ENCODE measurements at places on chromosomes 6 and 20.

- no peak for DNase-seq
Observed at GRCh38 chr20:23325107-23325506, 25.5 kb upstream of the NXT1 start.

DNA sequence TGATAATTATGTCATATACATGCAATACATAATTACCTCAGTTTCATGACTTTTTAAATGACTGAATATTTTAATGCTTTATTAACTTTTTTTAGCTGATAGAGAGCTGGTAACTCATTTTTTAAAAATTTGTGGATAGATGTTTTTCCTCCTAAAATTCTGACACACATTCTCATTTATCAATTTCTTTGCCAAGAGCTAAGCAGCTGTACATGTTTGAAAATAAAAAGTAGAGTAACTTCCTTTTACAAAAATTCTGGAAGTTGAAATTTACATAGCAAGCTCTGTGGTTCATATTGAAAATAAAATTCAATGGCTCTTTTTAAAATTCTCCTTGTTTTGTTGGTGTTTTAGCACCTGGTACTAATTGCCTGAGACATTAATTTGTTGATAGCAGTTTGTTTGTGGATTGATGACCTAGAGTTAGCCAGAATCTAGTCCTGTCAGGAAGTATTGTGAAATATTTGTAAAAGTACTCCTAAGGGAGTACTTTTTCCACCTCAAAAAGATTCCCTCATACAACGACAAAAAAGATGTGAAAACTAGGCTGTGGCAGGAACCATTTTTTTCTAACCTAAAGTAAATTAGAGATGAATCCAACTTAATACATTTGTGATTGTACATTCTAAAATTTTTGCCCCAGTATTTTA, 621.8 kb downstream of the BCKDHB start:
- no peak for DNase-seq

- no peak for DNase-seq
Observed at GRCh38 chr20:40811660-40812414, 122.8 kb upstream of the MAFB start.

DNA sequence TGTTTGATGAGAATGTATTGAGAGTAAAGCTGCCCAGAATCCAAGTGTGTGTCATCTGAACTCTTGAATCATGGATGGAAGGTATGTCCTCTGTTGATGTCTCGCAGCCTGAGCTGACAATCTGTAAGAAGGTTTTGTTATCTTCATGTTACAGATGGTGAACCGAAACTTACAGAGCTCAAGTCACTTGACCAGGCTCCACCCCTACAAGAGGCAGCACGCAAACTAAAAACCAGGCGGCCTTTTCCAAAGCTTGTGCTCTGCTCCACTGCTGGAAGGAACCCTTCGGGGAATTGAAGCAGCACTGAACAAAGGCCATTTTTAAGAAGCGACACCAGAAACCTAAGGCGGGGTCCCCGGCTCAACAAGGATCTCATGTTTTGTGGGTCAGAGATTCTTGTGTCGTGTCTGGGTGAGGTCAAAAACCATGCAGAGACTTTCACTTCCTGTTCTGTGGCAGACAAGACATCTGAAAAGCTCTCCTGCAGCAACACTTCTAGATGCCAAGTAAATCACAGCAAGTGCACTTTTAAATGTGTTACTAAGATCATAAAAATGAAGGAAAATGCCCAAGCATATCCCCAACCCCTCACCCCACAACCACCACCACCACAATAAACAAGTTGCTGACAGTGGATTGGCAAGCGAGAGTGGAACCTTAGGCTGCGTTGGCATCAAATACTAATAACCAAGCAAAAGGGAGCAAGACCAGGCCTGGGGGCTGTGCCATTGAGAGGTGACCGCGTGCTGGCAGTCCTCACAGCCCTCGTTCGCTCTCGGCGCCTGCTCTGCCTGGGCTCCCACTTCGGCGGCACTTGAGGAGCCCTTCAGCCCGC, 27.3 kb downstream of the NQO2 start:
- peak; percentile 82 for DNase-seq

DNA sequence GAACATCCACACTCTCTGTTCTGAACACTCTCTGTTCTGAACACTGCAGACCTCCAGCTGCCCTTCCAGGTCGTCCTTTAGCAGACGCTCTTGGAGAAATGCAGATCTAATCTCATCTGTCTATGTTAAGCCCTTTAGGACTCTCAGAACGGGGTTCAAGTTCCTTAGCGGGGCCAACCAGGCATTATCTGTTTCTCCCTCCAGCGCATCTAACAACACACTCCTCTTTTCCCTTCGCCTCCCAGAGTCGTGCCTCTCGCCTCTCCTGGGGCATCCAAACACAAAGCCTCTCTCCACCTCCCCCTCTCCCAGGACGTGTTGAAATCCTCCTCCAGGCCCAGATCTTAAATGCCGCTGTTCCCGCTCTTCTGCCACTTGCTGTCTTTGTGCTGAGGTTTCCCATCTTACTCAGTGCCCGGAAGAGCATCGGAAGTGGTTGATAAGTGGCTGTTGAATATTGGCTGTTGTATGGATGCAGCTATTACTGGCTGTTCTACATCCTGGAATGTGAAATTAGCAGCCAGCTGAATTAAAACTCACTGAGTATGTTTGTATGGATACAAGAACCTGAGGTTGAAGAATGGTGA, 108.4 kb upstream of the GGTLC1 start:
- DNase-seq = no peak

DNA sequence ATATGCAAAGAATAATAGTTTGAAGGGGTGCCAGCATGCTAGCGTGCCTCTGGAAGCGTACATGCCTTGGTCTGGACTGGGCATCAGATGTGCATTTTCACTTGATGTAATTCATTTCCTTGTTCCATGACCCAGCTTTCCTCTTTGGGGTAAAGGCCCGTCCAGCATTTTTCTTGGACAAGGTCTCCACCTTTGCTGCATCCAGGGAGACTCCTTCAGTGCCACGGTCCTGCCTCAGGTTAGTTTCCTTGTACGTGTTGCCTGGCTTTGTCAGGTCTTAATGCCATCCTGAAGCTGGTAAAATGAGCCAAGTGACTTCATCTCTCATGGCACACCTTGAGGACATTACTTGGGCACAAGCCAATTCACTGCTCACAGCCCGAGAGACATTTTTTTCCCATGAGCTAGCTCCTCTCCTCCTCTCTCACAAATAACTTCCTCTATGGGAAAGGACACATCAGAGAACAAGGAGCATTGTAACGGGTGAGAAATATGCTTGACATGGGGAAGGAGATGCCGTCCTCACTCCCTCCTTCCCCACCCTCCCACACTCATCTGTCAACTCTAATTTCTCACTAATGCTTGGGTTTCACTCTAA, 23.9 kb downstream of the EDN1 start:
- DNase-seq = no peak

DNA sequence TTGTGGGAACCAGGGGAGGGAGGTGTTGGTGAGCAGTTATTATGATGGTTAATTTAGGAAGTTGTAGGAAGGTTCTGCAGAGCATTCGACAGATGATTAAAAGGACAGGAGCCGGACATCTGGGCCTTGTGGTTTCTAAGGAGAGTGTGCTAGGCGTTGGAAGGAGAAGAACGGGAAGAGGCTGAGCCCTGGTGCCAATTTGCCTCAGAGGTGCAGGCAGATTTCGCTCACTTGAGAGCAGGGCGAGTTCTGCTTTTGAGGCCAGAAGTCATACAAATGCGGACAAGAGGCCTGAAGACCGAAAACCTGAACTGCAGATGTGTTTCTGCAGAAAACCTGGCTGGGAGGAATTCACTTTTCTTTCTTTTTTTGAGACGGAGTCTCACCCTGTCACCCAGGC, 30.5 kb upstream of the RPS6KA2 start:
- DNase-seq = no peak

DNA sequence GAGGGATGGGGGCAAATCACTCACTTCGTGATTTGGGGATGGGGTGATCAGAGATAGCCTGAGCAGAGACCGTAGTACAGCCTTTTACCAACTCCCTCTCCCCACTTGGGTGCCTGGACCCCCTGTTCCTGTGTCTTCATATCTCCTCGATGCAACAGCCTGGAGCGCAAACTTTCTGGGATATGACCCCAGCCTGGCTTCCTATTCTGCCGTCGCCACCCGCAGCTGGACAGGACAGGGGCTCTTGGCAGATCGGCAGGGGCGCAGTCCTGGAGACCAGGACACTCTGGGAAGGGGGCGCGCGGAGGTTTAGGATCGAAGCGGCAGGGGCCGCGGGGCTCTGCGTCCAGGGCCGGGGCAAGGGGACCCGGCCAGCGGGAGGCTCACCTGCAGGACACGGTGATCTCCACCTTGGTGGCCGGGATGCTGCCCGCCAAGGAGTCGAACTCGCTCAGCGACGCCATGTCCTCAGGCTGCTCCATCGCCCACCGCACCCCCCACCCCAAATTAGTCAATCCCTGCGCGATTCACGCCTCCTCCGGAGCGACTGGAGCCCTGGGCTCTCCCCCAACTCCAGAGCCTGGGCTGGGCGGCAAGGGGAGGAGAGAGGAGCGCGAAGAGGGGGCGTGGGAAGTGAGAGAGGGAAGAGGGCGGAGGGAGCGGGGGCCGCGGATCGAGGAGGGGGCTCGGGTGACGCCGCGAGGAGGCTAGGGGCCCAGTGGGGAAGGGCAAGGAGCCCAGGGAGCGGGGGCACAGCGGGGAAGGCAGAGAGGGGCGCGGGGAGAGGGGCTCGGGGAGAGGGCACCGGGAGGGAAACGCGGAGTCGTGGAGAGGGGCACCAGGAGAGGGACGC, at the start of gene CPNE5:
TSS of gene CPNE5 (minus strand) at position 549 of the 853 bp plus-strand sequence. CDS start at position 482, 67 bp downstream.
- no peak for DNase-seq

DNA sequence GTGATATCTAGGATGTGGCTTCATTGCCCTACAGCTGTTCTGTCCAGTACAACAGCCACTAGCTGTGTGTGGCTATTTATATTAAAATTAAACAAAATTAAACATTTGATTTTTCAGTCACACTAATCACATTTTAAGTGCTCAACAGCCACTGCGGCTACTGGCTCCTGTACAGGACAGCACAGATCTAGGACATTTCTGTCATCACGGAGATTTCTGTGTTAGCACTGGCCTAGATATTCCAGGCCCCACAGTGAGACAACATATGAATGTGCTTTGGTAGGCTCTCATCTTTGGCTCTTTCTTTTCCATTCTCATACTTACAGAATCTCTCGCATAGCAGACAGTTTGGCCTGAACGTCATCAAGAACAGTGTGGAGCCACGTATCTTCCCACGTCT, 48.4 kb upstream of the ZBTB24 start:
- no peak for DNase-seq

GRCh38 chr6:130558131-130558530, 192.3 kb downstream of the TMEM200A start:
- DNase-seq = no peak

- peak; percentile 60 for DNase-seq
Observed at GRCh38 chr6:169701311-169701953, 397 bp downstream of the WDR27 start.

- no peak for DNase-seq
Observed at GRCh38 chr6:103153016-103153415, 1706.7 kb downstream of the HACE1 start.

DNA sequence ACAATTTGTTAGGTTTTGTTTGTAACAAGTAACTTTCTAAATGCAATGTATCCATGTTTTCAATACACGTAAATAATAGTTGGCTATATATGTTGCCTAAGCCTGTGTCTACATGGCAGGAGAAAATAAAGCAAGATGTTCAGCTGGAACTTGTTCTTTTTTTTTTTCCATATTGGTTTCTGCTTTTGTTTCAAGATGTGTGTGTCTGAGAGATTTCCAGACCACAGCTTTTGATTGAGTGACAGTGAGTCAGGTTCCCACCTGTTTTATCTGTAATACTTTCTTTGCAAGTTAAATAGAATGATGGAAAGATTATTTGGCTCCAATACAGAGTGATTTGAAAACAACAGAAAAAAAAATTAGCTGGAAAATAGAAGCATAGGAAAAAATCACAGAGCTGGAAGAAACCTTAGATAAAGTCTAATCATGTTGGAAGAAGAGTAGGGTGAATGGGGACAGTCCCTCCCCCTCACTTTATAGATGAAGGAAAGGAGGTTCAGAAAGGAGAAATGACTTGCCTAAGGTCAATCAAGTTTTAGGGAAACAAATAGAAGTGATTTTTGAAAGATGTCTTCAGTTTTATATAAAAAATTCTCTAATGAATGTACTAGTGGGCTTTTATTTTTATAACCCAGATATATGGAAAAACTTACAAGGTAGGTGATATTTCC, 150.9 kb upstream of the STMND1 start:
- DNase-seq = no peak

DNA sequence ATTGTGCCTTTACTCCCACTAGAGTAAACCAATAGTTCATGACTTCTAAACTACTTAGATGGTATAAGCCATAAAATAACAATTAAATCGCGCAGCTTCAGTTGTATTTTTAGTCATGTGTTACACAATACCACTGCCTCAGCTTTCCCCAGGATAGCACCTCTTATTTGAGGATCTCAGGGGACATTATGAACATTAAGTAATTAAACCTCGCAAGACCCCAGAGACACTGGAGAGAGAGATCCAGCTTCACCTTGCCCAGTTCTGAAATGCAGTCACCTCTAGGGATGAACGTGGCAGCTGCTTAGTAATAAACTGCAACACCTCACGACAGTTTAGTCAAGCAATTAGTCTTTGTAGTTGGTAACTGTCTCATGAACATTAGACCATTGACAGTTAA, 87.1 kb downstream of the CFAP61 start:
- DNase-seq = no peak

- DNase-seq = no peak
Observed at GRCh38 chr6:91782802-91783201, 1195.9 kb upstream of the MAP3K7 start.

- no peak for DNase-seq
Observed at GRCh38 chr20:22559711-22560318, 24.6 kb downstream of the FOXA2 start.

DNA sequence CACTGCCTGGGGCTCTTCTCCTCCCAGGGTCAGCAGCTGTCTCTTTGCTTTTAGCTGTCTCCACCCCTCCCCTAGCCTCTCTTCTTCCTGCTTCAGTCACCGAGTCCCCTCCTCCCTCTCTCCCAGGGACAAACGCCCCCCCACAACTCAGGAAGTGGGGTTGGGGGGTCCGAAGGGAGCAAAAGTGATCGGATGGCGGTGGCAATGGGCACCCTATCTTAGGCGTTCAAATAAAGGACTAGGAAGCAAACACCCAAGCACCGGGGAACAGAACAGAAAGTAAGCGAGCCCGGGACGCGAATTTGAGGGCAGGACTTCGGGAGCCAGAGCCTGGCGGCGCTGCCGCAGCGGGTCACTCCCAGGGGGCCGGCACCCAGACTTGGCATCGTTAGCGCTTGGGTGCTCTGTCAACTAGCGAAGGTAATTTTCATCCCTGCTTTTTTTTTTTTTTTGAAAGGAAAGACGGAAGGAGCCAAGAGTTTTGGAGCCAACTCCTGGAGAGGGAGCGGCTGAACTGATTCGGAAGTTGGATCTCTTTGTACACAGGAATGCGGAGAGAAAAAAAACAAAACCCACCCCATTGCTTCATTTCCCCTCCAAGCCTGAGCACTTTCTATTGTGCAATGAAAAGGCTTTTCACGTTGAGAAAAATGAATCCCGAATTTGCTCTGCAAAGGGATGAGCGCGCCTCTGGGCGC, 815 bp upstream of the ITPR3 start:
- no peak for DNase-seq

GRCh38 chr20:57388953-57389694, 2.1 kb upstream of the RBM38 start:
- DNase-seq = peak; percentile 89

- DNase-seq = no peak
Observed at GRCh38 chr20:32230707-32231106, 23.0 kb downstream of the POFUT1 start.

Data from erythroblast (primary cell).